ENCODE measurements at places on chromosomes 7 and 10. TPM values are rescaled to one million over a fixed set of nuclear protein-coding genes. Genes with fewer than 3 reads are reported as not detected.

Gene SPDYE8
- not detected for total RNA-seq

Gene CHST15
- 15.7 TPM for total RNA-seq

Gene PRKG1
- 8.9 TPM for total RNA-seq

Gene PBLD
- 3.4 TPM for total RNA-seq

Gene LBX1
- total RNA-seq: not detected

Gene CCZ1B
- 40.3 TPM for total RNA-seq

Gene HMX2
- total RNA-seq: 0.07 TPM

Data from H7 (cell line).